GM04503 (cell line): ENCODE measurements at places on chromosomes 4 and X.

DNA sequence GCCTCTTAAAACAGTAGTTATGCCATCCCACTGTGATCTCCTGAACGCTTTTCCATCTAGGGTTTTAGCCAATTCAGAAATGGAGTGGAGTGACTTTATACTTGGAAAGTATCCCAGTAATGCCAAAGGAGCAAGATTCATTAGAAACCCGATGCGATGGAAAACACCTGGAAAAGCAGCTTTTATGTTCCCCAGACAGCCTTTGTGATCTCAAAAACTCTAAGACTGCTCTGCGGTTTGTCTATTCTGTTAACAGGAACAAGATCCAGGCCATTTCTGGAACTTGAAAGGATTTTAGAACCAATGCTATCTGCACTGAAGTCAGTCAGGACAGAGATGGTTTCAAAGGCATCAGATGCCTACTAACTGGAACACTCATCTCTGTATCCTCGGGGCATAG lies 145.1 kb downstream of the APBB2 start:
- DNase-seq = no peak

- no peak for DNase-seq
These were observed 20.4 kb upstream of the SEPSECS start for GRCh38 chr4:25180524-25181131.

- no peak for DNase-seq
These were observed 7.3 kb upstream of the WAS start for GRCh38 chrX:48676106-48676892.

GRCh38 chr4:113273721-113274220 lies 224.3 kb downstream of the ANK2 start:
- DNase-seq = no peak

- no peak for DNase-seq
These were observed 1.7 kb upstream of the HEPH start for GRCh38 chrX:66162331-66162822.

DNA sequence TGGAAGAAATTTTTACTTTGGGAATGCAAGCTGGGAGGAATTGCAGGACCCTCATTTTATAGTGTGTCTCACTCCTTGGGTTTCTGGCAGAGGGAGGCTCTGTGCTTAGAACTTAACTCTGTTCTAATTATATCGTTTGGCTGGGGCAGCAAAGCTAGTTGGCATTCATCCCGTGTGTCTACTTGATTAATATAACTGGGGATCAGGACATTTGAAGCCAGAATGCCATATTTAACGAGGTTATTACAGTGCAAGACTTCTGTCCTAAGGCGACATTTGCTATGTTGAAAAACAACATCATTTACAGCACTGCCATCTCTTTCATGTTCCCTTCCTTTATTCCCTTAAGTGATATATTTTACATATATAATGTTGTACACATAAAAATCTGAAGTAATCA lies 179.1 kb upstream of the TBC1D9 start:
- no peak for DNase-seq

GRCh38 chrX:118666521-118666920 lies 60.9 kb upstream of the IL13RA1 start:
- no peak for DNase-seq

DNA sequence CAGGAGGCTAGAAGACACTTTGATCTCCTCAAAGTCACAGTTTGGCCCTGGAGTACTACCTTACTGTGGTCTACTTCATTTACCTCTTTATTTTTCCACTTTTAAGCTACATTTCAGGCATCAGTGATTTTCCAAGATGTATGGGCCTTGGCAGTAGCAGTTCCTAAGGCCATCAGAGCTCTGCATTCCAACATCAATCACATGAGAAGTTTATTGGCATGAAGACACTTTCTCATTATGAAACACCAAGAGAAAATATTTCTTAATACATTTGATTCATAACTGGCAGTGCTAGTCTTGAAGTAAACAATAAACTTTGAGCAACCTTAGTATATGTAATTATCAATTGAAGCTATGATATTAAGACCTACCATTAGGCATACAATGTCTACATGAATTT lies 178.1 kb downstream of the IL15 start:
- DNase-seq = no peak
